Stimulated activated CD4-positive, alpha-beta T cell treated with anti-CD3 and anti-CD28 coated beads, Interleukin-4, amount 100 ng/mL, for 24 hours (primary cell): ENCODE measurements at places on chromosomes 2 and 18.

DNA sequence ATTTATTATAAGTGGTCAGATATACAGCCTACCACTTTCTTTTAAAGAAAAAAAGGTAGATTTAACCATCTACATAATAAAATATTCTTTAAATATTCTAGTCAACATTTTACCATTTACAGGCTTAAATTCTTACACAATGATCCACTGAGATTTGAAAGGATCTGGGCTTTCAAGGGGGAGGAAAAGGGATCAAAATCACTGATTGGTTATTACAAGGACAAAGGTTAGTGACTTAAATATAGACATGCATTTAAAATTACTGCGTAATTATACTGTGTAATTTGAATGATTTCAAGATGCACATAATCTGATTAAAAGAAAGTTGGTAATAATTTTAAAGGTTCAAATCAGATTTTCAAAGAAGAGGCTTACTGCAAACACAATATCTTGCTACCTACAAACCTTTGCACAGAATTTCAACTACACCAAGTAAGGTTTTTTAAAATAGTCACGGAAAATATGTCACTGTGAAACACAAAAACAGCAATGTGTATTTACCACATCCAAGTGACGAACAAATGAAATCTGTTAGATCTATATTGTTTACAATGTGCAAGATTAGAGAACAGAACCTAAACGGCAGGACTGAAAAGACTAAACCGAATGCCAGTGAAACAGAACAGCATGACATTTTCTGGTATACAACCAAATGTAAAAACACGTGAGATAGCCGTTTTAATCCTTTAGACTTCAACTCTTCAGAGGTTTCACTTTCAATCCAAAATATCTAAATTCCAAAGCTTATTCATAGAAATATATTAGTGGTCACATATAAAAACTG, 40.8 kb downstream of the RTN4 start:
- no peak for DNase-seq

- no peak for DNase-seq
Measured at GRCh38 chr2:207516206-207516605, 13.6 kb upstream of the CREB1 start.

- DNase-seq, result no peak
Measured at GRCh38 chr2:100752628-100753333, 67.2 kb upstream of the NPAS2 start.

GRCh38 chr2:53631313-53632125, 136.1 kb upstream of the CHAC2 start:
- no peak for DNase-seq

DNA sequence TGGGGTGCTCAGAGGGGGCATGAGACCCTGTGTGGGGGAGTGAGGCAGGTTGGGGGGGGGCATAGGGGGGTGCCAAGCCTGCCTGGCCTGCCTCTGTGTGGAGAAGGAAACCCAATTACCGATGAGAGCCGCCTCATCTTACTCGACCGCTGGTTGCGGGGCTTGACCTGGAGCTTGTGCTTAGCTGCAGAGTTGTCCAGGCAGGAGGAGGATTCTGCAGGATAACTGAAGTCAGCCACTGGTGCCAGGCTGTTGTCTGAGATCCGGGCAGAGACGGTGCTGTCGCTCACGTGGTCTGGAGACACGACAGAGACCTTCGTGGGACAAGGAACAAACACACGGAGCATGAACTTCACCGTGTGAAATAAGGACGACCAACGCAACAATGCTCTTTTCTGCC, 95.9 kb upstream of the MGAT4A start:
- no peak for DNase-seq

DNA sequence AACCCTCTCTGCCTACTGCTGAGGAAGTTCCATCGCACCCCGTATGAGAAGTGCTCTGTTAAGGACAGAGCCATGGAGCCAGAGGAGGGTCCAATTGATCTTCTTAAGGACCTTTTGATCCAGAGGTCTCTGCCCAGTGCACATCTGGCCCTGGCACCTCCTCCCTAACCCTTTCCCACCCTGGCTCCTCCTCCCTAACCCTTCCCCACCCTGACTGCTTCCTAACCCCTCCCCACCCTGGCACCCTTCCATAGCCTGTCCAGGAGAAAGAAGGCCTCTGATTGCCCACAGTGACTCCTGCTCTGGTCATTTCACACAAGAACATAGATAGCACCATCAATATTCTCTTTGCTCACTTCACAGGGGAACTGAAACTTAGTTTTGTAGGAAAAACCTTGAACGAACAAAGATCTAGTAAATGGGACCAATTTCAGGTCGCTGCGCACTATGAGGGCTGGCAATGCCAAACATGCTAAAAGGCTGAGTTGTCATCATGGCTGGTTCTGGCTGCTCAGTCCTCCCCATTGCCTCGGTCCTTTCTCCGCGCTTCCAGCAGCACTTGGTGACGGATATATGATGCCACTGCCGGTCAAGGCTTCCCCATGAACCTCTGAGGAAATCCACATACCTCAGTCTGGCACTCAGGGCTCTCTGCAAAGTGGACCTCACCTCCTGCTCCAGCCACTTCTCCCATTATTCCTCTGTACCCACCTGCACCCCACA, 49.2 kb downstream of the PKDCC start:
- no peak for DNase-seq

- DNase-seq, result no peak
Measured at GRCh38 chr2:196742685-196743084, 56.8 kb downstream of the GTF3C3 start.

DNA sequence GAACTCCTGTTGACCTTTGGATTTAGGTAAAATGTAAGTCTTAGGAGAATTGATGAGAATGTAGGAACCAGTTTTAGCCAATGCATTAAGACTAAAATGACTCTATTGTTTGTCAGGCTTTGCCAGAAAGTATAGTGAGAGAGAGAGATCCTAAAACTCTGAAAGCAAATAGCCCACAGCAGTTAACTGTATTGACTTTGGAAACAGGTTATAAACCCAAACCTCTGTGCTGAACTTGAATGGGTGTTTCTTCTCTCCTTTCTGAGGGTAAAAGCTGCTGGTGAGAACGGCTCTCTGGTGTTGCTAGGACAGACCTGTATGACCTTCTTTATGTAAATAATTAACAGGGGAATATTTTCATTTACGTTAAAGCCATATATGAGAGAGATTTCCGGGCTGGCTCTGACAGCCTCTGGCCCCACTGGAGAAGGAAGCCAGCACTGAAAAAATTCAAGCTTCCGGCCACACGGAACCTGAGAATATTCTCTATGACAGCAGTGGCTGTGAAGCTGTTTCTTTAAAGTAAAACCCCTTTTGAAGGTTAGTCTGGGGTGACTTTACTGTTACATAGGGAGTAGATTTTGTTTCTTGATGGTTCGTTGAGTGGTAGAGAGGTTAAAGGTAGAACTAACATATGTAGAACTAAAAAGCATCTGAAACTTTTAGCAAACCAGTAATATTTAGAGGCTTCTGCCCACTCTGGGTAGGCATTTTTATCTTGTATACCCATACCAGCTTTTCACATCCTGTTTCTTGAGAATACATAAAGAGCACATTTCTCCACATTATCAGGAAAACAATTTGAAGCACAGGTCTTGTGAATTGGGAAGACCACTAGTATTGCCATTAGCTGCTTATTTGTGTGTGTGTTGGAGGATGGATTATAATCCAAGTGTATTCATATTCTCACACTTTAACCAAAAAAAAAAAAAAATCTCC, 123.8 kb downstream of the SPTBN1 start:
- peak; percentile 59 for DNase-seq

GRCh38 chr2:61090386-61090921, 24.8 kb downstream of the SANBR start:
- DNase-seq, result no peak
